NAMALWA (cell line): ENCODE measurements at places on chromosomes 12 and 14.

GRCh38 chr12:1935700-1936378, 17.4 kb upstream of the CACNA2D4 start:
- no peak for DNase-seq

GRCh38 chr12:88921434-88921833, 341.2 kb upstream of the KITLG start:
- DNase-seq: no peak

GRCh38 chr12:15699886-15700285, 89.3 kb downstream of the EPS8 start:
- DNase-seq: no peak

DNA sequence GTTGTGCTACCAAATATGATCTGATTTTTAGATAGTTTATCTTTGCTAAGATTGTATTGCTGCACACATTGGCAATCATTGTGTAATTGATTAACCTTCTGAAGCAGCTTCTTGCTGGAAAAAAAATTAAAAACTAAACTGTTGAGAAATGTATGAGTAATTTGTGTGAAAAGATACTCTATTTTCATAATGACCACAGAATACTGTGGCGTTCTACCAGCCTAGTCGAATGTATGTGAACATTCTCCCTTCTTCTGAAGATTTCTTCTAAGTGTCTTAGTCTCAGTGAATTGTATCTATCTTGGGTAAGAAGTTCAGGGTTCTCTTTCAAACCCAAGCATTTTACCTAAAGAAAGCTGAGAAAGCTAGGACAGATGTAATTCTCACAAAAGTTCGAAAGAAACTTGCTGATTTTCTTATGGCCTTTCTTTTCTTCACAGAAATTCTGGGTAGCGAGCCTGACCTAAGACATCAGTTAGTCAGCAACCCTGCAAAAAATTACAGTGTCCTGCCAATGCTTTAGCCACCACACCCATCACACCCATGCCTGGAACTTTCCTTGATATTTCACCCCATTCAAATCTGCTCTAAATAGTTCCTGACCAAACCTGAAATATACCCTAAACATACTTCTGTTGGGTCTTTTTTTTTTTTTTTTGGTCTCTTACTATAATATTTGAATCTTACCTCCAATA, 27.1 kb upstream of the C12orf71 start:
- DNase-seq: no peak

DNA sequence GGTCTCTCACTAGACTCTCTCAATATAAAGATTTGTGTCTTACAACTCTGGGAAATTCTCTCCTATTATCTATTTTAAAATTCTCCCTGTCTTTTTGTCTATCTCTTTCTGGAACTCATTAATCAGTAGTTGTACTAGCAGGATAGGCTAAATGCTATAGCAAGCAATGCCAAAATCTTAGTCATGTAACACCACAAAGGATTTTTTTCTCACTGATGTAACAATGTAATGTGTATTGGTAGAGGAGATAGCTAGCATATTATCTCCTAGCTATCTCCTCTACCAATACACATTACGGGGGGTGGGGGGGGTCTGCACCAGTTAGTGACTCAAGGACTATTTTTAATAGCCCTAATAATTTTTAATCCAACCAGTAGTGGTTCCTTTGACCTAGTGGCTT, 225.4 kb downstream of the KLHL28 start:
- DNase-seq: no peak

- DNase-seq: peak; percentile 8
Measured at GRCh38 chr12:117441751-117442150, 80.3 kb upstream of the NOS1 start.

DNA sequence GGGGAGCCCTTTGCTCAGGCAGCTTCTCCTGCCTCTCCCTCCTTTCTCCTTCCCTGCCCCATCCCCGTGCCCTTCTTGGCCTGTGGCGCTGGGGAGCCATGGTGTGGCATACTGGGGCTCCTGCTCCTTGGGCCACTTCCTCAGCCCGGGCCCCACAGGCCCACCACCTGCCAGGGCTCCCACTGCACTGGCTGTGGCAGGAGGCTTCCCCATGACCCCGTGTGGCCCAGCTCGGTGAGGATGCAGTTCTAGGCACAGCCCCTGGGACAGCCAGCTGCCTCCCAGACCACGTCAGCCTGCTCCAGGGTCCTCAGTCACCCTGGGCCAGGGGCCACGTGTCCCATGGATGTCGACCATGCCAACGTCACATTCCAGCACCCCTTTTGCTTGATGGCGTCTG, 13.0 kb upstream of the AMN start:
- DNase-seq: no peak

GRCh38 chr12:25985316-25986175, 27.1 kb downstream of the RASSF8 start:
- no peak for DNase-seq

DNA sequence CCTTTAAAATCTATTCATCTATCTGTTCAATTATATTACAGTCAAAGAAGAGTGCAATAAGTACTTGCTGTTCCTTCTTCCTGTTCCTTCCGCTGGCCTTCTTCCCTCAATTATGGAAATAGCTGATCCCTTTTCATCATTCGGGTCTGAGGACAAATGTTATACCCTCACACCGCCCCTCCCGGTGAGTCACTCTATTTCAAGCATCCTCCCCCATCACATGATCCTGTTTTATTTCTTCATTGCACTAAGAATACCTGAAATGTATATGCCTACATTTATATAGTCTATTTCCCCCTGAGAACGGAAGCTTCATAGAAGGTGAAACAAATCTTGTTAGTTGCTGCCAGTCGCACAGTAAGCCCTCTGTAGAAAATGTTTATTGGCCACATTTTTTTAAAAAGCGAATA, 2.5 kb downstream of the SLC38A1 start:
- peak; percentile 68 for DNase-seq

DNA sequence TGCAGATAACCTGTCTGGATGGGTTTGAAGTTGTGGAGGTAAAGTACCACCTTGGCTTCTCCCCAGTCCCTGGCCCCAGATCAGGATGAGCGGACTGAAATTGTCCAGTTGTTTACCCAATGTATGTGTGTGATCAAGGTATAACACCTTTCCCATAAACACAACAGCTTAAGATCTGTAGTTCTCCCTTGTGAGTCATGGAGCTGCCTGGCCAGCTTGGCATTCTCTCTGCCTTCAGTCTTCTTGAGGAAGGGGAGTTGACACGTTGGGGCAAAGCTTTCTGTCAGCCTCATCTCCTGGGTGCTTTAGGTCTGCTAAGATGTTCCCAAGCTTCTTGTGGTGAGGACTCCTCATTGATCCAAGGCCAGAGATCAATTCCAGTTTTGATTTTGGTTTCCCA, 6.1 kb downstream of the C1S start:
- no peak for DNase-seq

- no peak for DNase-seq
Measured at GRCh38 chr14:100857233-100857922, 31.5 kb downstream of the MEG3 start.

DNA sequence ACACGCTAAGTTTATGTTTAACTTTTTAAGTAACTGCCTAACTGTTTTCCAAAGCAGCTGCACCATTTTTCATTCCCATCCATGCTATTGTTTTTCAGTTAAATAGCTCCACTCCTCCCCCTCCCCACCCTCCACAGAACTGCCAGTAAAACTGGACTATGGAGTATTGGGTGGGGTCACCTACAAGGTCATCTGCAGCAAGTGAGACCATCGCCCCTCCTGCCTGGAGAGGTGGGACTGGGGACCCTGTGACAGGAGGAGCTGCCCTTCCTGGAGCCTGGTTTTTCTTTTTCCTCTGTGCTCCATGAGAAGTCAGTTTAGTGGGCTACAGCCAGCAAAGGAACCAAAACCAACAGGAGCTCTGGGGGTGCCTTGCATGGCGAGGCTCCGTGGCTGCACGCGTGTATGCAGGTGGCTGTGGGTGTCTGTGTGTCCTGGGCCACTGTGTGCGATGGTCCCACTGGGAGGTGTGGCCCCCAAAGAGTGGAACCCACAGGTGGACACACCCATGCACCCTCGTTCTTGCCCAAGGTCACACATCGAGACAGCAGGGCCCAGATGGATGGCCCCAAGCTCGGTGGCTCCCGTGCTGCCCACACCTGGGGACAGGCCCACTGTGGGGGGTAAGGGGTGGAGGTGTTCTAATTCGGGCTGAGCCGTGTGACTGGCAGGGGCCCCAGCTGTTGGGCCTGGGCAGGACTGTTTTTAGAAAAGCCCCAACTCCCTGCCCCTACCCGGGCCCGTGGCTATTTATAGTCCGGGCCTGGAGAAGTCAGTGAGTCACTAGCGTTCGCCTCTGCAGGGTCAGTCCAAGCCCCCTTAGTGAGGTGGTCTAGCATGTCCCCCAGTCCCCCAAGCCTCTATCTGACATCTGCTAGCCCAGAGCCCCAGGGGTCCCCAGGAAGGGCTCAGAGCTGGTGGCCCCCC, 2.3 kb upstream of the ADSS1 start:
- no peak for DNase-seq
